ENCODE measurements at places on chromosomes 1 and 21. TPM values are rescaled to one million over a fixed set of nuclear protein-coding genes. Genes with fewer than 3 reads are reported as not detected.

PLCH2 gene
- 0.67 TPM for total RNA-seq

FCGR3A gene
- total RNA-seq = not detected

ANGEL2 gene
- total RNA-seq = 36.0 TPM

CYP4X1 gene
- 0.31 TPM for total RNA-seq

GIPC2 gene
- total RNA-seq = 4.8 TPM

PTPN22 gene
- total RNA-seq = not detected

GBP1 gene
- total RNA-seq = 52.4 TPM

RASSF5 gene
- total RNA-seq = 5.9 TPM

ELAPOR1 gene
- total RNA-seq = 25.6 TPM

PLXNA2 gene
- total RNA-seq = 80.1 TPM

OR2T2 gene
- not detected for total RNA-seq

FASLG gene
- total RNA-seq = not detected

DPT gene
- 0.22 TPM for total RNA-seq

C1QB gene
- not detected for total RNA-seq

CLCA1 gene
- total RNA-seq = 4.9 TPM

GJA9 gene
- total RNA-seq = not detected
